ENCODE measurements at places on chromosomes 16 and 17.
A peak's percentile ranks its signal among the peaks of the same experiment; 100 is the strongest.

DNA sequence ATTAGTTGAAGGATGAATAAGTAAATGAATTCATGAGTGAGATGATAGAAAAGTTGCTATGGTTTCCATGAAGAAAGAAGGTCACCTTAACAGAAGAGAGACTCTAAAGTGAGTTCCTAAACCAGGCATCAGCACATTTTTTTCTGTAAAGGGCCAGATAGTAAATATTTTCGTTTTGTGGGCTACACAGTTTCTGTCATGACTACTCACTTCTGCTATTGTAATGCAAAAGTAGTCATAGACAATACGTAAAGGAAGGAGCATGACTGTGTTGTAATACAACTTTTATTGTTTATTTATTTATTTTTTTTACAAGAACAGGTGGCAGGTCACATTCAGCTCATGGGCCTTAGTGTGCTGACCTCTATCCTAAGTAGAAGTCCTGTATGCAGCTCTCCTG is 426.1 kb upstream of the DYNLRB2 start:
- DNase-seq = no peak

GRCh38 chr17:16929035-16929680 is 42.8 kb downstream of the TNFRSF13B start:
- DNase-seq = no peak

GRCh38 chr17:50918933-50919296 is 52.8 kb upstream of the TOB1 start:
- DNase-seq = no peak

DNA sequence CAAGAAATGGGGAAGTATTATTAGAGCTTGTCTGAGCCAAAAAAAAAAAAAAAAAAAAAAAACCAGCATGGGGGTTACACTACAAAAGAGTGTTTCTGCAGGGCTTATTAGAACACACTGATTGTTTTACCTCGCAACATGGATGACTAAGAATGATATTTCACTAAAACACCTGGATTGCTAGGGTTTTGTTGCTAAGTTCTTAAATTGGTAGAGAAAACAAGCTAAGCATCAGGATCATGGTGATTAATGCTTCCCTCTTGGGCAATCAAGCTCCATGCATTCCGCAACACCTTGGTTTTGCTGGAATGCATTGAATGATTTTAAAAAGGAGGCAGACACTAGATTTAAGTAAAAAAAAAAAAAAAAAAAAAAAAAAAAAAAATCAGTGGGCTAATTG is 931.4 kb upstream of the CDH8 start:
- no peak for DNase-seq

GRCh38 chr17:337453-337852 is 15.2 kb downstream of the RPH3AL start:
- no peak for DNase-seq

GRCh38 chr17:71936977-71937376 is 183.8 kb upstream of the SOX9 start:
- no peak for DNase-seq

GRCh38 chr17:73290399-73291259 is 21.2 kb downstream of the CDC42EP4 start:
- peak; percentile 60 for DNase-seq

DNA sequence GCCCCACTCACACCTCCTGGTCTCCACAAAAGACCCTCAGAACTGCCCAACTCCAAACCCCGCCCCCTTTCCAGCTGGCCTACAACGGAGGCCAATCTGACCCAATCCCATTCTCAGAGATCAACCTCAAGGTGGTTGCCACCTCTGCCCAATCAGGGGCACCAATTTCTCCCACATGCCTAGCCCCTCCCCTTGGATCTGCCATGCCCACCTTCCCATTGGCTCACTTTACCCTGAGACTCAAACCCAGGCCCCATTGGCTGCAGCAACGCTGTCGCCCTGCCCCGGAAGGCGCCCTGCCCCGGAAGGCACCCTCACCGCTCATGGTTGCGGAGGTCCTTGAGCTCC is 10.6 kb downstream of the ZNF668 start:
- no peak for DNase-seq
